ENCODE measurements at places on chromosomes 3 and 15.

GRCh38 chr3:14784087-14784681, 34.6 kb upstream of the FGD5 start:
- no peak for DNase-seq

- no peak for DNase-seq
Measured at GRCh38 chr15:55434989-55435825, 26.9 kb downstream of the PIERCE2 start.

- DNase-seq: no peak
Measured at GRCh38 chr15:59268852-59269407, 62.3 kb downstream of the LDHAL6B start.

DNA sequence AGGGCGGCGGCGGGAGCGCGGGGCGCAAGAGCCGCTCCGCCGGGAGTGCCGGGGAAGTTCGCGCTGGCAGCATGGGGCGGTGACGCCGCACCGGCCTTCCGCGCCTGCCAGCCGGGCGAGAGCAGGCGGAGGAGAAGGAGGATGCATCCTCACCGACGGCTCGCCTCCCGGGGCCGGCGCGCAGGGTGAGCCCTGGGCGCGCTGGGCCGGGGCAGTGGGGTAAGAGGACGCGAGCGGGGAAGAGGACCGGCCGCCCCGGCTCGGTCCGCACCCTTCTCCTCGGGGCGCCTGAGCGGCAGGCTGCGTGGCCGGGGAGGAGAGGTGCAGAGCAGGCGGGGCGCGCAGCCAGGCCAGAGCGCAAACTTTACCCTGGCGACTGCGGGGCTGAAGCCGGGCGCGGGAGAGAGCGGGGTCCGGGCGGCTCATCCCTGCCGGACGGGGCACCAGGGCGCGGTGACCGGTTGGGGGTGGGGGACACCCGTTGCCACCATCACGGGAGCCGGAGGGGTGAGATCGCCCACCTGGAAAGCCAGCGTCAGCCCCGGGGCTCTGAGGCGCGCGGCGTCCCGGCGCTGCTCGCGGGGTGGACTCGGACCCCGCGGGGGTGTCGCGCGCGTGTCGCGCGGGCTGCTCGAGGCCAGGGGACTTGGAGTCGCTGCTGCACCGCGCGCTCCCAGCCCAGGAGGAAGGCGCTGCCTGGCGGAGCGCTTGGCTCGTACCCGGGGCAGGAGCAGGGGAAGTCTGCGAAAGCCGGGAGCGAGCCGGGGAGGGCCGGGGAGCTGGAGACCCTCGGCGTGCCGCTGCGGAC, 542 bp downstream of the GABRA5 start:
- DNase-seq: no peak

DNA sequence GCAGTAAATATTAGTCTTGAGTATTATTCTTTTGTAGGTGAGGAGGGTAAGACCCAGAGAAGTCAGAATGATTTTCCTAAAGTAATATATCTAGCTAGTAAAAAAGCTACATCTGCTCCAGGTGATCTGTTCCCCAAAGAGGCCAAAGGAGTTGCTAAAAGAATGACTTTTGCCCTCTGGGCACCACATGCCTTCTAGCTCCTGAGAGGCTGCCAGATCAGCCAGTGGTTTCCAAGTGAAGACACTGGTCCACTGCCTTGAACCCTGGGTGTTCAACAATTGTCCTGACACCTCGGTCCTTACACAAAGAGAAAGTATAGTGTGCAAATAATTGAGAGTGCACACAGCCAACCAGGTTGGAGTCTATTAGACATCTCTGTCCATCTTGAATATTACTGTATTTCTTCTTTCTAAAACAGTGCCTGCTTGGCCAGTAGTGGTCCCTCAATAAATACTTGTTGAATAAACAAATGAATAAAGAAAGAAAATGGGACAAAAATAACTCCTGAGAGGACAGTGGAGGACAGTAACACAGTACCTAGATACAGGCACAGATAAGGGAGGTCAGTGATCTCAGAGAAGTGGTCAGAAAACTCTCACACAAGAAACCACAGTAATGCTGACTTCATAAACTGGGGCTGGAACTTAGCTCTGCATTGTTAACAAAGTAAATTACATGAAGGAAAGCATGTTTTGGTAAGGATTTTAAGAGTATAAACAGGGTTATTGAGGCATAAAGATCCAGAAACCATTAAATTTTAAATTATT, 56.6 kb upstream of the CSTA start:
- DNase-seq: no peak

GRCh38 chr3:58052373-58053273, 44.4 kb downstream of the FLNB start:
- peak; percentile 42 for DNase-seq

GRCh38 chr3:177929310-177929709, 606.9 kb upstream of the KCNMB2 start:
- DNase-seq: no peak

DNA sequence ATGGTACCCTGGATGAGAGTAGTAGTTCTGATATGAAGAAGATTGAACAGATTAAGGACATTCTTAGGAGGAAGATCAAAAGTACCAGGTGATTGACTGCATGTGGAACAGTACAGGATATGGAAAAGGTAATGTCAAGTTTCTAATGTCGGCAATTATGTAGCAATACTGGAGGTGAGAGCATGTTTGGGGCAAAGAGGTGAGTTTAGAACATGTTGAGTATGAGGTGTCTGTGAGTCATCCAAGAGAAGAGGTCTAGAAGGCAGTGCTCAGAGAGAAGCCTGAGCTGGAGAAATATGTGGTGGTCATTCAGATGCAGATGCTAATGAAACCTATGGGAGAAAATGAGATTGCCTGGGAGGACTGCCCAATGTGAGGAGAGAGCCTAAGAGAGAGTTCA, 305.6 kb downstream of the ZBTB20 start:
- DNase-seq: no peak

GRCh38 chr3:189084620-189085019, 87.2 kb upstream of the TPRG1 start:
- no peak for DNase-seq

GRCh38 chr3:89912031-89912430, 804.6 kb downstream of the EPHA3 start:
- DNase-seq: no peak

DNA sequence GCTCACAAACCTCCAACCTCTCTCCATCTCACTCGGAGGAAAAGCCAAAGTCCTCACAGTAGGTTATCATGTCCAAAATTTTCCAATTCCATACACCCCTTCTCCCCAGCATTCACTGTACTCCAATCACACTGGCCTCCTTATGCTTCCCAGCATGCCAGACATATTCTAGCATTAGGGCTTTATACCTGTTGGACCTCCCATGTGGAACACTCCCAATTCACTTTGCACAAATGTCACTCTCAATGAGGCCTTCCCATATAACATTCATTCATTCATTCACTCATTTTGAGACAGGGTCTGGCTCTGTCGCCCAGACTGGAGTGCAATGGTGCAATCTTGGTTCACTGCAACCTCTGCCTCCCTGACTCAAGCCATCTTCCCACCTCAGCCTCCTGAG, 19.9 kb downstream of the SCAPER start:
- DNase-seq: no peak

GRCh38 chr3:65356331-65357248, 668.8 kb upstream of the ADAMTS9 start:
- DNase-seq: no peak

DNA sequence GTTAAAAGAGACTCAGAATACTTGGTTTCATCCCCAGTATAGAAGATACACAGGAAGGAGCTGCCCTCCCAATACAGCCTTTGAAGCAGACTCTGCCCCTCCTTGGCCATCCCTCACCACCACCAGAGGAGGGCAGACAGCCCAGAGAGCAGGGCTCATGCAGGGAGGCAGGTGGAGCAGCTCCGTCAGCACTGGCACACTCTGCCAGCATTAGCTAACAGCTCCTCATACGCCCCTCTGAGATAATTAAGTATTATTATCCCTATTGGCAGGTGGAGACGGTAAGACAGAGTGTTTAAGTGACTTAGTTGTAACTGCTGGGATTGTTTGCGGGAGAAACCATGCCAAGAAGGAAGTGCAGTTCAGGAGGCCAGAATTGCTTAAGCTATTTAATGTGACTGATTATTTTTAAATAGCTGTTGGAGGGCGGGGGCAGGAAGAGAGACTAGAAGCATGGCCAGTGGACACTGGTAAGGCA, 434.0 kb downstream of the EPHB1 start:
- DNase-seq: no peak

DNA sequence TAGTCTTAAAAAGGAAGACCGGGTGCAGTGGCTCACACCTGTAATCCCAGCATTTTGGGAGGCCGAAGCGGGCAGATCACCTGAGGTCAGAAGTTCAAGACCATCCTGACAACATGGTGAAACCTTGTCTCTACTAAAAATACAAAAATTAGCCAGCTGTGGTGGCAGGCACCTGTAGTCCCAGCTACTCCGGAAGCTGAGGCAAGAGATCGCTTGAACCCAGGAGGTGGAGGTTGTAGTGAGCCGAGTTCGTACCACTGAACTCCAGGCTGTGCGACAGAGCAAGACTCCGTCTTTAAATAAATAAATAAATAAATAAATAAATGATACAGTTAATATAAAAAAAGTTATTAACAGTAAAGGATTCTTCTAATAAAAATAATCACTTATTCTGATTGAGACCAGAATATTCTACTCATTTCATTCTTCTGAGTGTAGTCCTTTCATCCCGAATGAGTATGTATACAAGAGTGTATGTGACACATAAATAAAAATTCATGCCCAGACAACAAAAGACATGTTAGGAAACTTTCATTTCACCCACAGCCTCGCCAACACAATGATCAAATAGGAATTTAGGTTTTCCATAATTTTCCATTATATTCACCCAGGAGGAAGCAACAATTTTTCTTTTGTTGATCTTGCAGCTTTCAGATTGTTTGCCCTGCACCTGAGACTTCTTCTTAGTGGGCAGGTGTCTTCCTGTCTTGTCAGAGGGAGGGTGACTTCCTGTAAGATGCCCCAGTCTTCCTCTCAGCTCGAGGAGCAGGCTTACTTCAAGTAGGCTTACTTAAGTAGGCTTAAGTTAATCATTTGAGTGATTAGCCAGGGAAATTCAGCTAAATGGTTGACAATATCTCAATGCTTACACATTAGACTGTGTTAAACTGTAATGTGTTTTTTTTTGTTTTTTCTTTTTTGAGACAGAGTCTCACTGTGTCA, 7.8 kb upstream of the NUP210 start:
- DNase-seq: no peak

DNA sequence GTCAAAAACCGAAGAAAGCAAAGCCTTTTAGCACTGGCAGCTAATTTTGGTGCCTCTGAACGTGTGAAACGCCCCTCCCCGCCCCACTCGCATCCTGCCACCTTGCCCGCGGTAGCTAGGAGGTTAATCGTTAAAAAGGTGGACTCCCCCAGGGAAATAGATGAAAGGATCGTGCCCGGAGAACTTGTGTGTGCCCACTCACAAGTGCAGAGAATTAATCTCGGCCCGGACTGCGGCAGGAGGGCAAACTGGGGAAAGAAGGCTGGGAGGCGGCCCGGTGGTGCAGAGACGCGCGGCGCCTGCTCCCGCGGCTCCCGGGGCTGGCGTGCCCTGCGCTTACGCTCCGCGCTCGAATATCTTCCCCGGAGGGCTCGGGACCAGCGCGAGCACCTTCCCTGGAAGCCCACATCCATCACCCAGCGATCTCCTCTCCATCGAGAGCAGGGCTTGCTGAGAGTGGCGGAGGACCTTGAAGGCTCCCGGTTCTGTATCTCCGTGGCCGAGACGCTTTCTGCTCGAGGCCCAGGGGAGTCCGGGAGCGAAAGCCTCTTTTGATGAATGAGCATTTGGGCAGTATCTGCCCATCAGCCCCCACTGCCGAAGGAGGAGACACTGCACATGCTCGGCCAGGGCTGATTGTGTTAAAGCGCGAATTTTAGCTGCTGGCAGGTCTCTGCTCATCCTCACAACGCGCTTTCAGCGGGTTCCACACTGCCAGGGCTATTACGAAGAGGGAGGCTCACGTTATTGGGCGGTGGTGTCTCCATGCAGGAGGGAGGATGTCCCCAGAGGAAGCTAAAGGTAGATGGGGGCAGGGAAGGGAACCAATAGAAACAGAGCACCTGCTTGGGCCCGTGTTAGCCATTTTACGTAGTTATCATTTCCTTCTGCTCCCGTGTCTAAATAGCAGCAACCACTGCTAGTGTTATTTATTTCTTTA, 1.3 kb upstream of the SPTSSB start:
- DNase-seq: no peak

DNA sequence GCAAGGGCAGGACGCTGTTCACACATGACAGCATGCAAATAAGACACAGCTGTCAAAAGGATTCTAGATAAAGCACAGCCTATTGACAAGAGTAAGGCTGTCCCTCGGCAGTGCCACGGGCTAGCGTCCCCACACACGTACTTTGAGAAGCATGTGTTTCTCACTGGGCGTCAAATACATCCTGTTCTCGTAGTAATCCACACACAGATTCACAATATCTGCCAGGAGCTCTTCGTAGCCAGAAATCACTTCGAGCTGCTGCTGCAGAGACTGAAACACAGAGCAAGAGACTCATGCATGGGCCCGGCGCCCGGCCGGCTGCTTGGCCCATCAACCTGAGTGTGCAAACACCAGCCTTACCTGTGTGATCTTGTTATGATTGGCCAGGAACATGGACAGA, 41.1 kb downstream of the CYFIP1 start:
- no peak for DNase-seq

DNA sequence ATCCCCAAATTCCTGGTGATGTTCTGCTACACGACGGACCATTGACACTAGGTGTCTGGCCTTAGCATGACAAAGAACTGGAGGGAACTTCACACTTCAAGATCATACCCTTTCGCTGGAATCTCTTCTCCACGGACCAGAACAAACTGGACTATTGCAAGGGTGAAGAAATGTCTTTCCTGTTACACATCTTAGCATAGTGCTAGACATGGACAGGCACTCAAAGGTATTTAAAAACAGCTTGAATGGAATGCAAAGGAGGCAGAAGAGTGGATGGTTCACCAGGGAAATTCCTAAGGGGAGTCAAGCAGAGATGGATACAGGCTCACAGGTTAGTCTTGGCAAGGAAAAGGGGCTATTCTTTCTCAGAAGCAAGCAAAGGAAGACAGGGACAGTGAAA, 33.5 kb upstream of the PDZRN3 start:
- DNase-seq: no peak

DNA sequence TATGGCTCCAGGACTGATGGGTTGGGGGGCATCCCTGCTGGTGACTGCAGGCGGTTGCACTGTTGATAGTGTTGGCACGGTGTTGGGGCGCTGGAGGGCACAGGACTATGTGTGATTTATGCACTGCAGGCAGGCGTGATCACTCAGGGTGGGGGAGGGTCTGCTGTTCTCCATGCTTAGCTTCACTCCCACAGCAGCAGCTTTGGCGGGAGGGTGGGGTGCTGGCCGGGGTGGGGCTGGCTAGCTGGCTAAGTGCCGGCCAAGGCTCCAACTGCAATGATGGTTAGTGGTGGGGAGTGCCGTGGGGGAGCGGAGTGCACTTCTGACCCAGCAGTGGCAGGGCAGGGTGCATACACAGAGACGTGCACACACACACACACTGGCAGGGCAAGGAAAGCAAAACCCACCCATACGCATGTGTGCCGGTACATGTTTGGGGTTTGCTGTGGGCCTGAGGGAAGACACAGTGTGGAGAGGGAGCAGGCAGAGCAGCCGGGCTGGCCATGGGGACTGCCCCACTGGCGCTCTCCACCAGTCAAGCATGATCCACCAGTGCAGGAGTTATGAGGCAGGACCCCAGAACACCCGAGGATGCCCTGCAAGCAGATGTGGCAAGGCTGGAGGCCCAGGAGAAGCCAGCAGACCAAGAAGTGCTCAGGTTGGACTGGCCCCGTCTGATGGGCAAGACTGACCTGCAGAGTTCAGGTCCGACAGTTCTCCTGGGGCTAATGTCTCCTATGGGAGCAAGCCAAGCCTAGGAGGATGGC, 16.5 kb upstream of the FGF7 start:
- DNase-seq: no peak
